ENCODE measurements at places on chromosomes 12 and 14.
A peak's percentile ranks its signal among the peaks of the same experiment; 100 is the strongest.

GRCh38 chr14:22793976-22794375, 21.3 kb downstream of the SLC7A7 start:
- DNase-seq: no peak

DNA sequence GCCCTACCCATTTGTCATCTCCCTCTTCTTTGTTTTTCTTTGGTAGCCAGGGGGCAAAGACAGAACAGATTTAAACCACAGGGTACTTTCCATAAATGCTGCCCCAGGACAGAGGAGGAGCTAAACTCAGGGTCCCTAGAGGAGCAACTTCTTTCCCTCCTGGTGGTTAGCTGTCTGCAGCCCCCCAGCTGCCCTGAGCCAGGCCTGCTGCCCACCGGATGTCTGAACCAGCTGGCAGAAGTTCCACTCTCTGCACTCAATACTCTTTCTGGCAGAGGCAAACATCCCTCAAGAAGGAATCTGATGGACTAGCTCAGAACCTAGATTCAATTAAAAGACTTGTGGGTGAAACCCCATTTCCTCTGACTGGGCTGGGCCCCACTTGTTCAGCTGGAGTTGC, 10.7 kb downstream of the VDR start:
- DNase-seq: no peak

DNA sequence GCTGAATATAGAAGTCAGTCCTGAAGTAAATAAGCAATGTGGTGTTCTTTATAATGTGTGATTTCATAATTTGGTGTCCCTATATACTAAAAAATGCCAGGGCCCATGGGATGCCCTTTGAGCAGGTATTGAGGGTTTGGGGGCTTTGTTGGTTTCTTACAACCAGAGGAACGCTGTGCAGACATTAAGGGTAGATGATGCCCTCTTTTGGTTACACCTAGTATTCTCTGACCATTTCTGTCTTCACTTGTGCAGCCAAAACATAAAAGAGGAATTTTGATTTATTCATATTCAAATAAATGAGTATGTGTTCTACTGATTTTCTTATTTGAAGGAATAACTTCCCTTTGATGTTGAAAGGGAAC, 3.0 kb downstream of the LGR5 start:
- no peak for DNase-seq

- no peak for DNase-seq
These were observed 12.2 kb upstream of the MYH7 start for GRCh38 chr14:23447361-23448350.

GRCh38 chr12:107539196-107539939, 146.2 kb upstream of the PWP1 start:
- DNase-seq: no peak

DNA sequence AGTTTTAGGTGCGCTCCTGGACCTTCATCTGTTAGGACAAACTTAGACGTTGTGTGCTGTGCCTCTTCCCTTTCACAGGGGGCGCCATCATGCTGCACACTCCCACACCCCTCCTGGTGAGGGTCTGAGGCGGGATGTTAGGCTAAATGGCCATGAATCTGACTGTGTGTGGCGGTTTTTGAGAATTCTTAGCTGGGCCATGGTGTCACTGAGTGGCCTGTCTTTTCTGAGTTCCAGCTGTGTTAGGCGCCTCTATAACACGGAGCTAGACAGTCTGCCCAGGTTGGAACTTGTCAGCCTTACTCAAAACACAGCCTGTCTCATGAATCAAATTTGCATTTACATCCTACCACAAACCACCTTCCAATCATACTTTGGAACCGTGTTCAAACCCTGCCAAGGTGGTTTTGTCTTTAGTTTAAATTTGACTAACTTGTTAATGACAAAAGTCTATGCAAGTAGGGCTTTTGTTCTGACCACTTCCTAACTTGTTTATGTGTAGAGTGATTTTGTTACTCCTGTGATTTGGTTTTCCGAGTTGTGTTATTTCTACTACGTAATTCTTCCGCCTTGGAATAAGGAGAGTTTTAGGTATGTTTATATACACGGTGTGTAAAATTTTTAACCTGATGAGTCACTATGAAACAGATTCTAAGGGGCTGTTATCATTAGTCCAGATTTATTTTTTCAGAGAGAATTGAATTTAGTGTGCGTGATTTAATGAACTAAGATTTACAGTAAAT, 19.6 kb downstream of the ACVR1B start:
- DNase-seq: no peak

DNA sequence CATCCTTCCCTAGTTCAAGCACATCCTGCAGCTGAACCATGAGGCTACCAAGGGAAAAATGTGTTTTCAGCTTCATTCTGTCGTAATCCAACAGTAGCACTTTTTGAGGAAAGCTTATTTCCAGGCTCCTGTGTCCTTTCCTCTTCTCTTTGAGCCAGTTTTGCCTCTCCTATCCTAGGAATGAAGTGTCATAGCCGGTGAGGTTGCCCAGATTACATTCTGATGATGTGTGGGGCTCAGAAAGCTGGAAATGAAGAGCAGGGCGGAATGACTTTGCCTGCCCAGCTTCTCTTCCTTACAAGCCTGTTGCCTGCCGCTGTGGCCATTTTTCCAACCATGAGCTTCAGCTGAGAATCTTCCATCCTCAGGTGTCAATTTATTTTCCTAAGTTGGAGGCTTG, 381.8 kb downstream of the NUAK1 start:
- no peak for DNase-seq

DNA sequence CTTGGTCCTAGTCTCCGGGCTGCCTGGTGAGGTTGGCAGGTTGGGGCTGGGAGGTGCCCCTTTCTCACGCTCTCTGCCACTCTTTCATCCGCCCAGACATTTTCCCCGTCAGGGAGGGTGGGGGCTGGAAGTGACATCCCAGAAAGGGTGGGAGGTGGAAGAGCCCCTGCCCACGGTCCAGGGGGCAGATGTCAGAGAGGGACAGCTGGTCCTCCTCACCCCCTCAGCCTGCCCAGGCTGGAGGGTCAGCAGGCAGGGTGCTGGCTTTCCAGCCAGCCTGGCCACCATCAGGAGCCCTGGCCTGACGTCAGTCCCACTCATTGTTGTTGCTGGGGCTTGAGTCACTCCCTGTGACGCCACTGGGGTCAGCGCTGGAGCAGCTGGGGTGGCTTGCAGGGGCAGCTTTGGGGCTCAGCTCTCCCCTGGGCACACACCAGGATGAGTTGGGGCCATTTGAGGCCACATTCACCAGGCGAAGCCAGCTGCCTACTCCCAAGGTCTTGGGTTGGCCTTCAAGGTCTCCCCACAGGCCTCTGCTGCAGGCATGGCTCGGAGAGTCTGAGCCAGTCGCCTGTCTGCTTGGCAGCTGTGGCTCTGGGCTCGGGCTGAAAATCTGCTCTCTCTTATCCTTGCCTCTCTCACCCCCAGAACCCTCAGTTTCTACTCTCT, 5.7 kb upstream of the ATG101 start:
- peak; percentile 62 for DNase-seq

DNA sequence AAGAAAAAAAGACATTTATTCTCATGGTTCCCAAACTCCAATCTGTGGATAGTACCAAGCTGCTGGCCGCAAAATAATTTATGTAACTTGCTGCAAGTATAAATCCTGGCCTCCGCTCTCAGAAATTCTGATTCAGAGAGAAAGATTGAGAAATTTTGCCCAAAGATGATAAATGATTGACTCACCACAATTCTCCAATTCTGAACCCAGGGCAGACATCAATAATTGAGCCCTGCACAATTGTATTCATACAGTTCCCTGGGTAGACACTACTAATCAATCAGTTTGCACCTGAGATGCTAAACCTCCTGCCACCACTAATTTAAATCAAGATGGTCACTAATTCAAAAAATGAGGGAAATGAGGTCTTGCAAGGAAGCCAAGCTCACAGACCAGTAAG, 38.2 kb downstream of the TRPV4 start:
- no peak for DNase-seq

GRCh38 chr12:52055731-52056711, 4.8 kb downstream of the NR4A1 start:
- DNase-seq: peak; percentile 75

GRCh38 chr14:88866305-88866704, 41.9 kb downstream of the TTC8 start:
- no peak for DNase-seq

- no peak for DNase-seq
These were observed 18.2 kb downstream of the MSI1 start for GRCh38 chr12:120350576-120351350.

DNA sequence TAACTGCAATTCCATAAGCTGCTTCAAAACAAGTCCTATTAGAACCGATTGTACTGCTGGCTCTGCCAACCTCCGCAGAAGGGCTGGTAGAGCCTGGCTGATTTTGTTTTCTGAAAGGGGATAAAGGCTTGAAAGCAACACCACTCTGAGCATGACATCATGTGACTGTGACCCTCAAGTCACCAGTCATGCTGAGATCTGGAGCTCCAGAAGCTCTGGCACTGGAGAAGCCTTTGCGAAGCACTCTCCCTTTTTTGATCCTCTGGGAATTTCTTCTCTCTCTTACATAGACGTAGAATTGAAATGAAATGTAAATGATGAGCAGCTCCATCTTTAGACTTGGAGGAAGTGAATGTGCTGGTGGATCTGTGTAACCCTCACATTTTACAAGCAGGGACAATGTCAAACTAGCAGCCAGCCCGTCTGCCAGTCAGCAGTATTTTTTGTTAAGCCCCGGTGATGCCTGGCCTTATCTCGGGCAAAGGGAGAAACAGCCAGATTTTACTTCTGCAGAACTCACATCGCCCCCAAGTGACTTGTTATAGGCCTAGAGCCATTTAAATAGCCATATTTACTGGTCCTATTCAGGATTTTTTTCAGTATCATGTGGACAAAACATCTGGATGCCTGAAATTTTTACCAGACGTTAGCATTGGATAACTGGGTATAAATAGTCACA, 112.1 kb upstream of the NPAS3 start:
- DNase-seq: peak; percentile 73

DNA sequence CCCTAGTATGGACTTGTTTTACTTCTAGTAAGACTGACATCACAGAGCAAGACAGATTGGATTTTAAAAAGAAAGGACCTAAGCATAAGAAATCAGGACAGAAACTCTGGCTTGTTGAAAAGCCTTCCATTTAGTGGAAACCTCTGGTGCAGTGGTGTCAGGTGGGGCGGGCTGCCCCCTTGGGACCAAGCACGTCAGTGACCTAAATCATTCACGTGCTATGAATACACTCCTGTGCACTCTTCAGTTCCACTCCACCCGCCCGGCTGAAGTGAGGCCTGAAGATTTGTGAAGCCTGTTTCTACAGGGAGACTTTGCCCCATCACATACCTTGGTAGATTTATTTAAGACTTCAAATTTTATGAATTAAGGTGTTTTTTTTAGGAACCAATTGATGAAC, 58.2 kb upstream of the STRN3 start:
- DNase-seq: no peak

GRCh38 chr12:15274561-15274967, 47.7 kb upstream of the PTPRO start:
- DNase-seq: peak; percentile 22

DNA sequence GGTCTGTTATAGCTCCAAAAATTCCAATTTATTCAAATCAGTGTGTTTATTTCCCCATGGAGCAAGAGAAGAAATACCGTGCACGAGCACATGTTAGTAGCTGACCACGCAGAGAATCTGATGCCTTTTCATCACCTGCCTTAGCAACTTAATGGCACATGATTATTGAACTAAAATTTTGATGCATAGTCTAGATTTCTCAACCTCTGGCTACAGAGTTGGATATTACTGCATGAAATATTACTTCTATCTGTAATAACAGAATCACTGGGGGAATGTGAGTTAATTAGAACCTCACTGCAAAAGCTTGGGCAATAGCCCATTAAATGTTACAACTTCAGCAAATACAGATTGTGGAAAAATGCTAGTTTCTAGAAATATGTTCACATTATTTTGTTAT, 335.8 kb downstream of the FLRT2 start:
- DNase-seq: no peak

- no peak for DNase-seq
These were observed at the start of gene AMHR2 for GRCh38 chr12:53423597-53423996. AMHR2 (plus strand) TSS chr12:53423855; CDS start chr12:53423935, 80 bp downstream.

GRCh38 chr12:42996869-42997431, 407.4 kb upstream of the PRICKLE1 start:
- no peak for DNase-seq

- DNase-seq: peak; percentile 83
These were observed 24.9 kb upstream of the C12orf76 start for GRCh38 chr12:110073049-110073831.

GRCh38 chr14:34662561-34663088, 32.7 kb upstream of the SNX6 start:
- DNase-seq: no peak

GRCh38 chr12:92229381-92229780, 83.7 kb upstream of the BTG1 start:
- no peak for DNase-seq

DNA sequence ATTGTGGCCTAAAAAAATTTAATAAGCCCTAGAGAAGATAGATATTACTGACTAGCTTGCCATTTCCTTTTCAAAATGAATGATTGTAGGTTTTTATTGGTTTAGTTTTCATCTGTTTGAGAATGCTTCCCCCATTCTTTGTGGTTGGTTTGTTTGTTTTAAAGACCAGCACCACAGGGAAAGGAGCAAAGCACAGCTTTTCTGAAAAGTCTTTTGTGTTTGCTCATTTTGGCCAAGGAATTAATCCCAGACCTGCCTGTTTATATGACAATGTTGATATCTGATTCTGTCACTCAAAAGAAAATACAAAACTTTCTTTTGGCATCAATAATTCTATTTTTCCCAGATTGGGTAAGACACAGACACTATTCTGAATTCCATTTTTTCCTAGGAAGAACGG, 312.5 kb upstream of the FLRT2 start:
- no peak for DNase-seq

DNA sequence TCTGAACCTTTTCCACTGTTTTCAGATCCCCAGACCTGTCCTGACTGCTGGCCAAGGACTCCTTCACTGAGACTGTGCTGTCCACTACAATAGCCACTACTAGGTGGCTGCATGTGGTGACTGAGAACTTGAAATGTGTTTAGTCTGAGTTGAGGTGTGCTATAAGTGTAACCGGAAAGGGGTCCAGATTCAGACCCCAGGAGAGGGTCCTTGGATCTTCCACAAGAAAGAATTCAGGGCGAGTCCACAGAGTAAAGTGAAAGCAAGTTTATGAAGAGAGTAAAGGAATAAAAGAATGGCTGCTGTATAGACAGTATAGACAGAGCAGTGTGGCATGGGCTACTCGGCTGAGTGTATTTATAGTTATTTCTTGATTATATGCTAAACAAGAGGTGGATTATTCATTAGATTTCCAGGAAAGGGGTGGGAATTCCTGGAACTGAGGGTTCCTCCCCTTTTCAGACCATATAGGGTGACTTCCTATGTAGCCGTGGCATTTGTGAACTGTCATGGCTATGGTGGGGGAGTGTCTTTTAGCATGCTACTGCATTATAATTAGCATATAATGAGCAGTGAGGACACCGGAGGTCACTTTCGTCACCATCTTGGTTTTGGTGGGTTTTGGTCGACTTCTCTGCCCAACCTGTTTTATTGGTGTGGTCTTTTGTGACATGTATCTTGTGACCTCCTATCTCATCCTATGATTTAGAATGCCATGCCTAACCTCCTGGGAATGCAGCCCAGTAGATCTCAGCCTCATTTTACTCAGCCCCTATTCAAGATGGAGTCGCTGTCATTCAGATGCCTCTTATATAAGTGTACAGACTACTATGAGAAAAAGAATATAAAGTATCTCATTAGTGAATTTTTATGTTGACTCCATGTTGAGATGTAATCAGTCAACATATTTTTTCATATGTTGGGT, 70.0 kb upstream of the SRSF5 start:
- no peak for DNase-seq

Measured in nucleus accumbens (tissue), 56 donors.